A172 (cell line): ENCODE measurements at places on chromosomes 12 and 14. TPM values are rescaled to one million over a fixed set of nuclear protein-coding genes. Genes with fewer than 3 reads are reported as not detected.

DNA sequence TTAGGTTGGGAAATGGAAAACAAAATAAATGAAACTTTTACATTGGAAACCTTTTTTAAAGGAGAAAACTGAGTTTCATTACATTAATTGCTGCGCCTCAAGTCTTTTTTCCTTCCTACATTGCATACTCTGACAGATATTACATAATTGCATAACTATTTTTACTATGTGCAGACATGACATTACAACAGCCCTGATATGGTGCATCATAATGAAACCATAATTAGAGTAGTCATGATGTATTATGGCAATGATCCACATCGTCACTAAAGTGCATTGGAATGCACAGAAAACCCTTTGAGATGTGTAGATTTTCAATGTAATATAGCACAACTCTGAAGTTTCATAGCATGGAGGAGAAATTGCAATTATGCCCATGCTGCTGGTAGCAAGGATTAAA lies 217.8 kb upstream of the NPAS3 start:
- DNase-seq = no peak

ZCCHC8 gene
- total RNA-seq = 19.7 and 30.2 TPM in 2 replicates

TEX52 gene
- total RNA-seq = not detected in 2 replicates

GRCh38 chr12:97941686-97942354 lies 479.2 kb downstream of the RMST start:
- no peak for DNase-seq
